ENCODE measurements at places on chromosomes 1 and 21. TPM values are rescaled to one million over a fixed set of nuclear protein-coding genes. Genes with fewer than 3 reads are reported as not detected.

TSSK3 gene
- 1.3 TPM for total RNA-seq

DMRTA2 gene
- total RNA-seq, result not detected

NEGR1 gene
- total RNA-seq, result 7.5 TPM

ARHGAP30 gene
- not detected for total RNA-seq

BSND gene
- total RNA-seq, result not detected

ACTA1 gene
- total RNA-seq, result 0.63 TPM

EXO1 gene
- 13.2 TPM for total RNA-seq

RNU5D-1 gene
- not detected for total RNA-seq

F3 gene
- 92.4 TPM for total RNA-seq
